ENCODE measurements at places on chromosomes 4 and X. TPM values are rescaled to one million over a fixed set of nuclear protein-coding genes. Genes with fewer than 3 reads are reported as not detected.

- DNase-seq, result no peak
Observed at GRCh38 chrX:72100824-72101351, 30.8 kb downstream of the RTL5 start.

DNA sequence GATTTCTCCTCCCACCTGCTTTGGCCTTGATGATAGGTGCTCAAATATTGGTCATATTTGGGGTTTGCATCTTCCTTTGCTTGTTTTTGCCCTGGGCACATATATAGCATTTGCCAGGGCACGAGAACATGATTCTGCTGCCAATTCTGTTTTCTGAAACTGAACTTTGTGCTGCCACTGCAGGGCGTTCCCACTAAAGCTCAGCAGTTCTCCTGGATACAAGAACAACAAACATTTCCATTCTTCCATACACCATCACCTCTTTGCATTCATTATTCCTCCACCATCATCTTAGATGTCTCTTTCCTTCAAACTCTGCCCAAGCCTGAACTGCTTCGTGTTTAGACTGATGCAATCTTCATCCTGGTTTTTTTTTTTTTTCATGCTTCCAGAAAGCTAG, 36.3 kb upstream of the GATB start:
- no peak for DNase-seq

DNA sequence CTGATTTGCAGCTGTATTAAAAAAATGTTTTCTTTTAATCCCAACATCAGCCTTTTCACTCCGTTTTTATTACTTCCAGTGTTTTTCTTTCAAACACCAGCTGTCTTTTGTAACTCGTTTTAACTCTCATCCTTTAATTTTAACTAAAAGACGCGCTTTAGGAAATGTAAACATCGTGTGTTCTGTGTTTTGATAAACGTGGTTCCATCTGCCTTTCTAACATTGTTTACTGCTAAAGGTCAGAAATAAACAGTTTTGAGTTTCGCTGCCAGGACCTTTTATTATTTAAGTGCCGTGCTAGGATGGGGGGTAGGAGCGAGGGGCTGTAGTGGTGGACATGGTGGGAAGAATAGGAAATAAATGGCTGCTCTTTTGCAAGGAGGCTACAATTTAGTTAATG, 1.5 kb downstream of the N4BP2 start:
- no peak for DNase-seq

GRCh38 chr4:116016201-116016600, 902.8 kb upstream of the NDST4 start:
- DNase-seq, result no peak

DNA sequence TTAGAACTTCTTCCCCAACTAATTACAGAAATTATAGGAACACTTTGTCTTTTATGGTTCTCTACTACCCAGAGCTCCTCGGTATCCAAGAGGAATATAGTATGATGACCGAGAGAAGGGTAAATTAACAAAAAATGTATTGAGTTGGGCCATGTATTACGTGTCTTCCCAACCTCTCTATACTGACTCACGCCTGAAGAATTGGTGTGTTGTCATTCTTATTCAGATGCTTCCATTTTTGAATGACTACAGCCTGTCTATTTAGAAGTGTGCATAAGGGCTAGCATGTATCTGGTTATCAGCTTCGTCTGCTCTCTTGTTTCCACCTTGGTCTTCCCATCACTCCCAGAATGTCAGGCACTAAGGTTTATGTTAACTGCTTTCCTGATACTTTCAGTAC, 24.5 kb upstream of the SCD5 start:
- no peak for DNase-seq

DNA sequence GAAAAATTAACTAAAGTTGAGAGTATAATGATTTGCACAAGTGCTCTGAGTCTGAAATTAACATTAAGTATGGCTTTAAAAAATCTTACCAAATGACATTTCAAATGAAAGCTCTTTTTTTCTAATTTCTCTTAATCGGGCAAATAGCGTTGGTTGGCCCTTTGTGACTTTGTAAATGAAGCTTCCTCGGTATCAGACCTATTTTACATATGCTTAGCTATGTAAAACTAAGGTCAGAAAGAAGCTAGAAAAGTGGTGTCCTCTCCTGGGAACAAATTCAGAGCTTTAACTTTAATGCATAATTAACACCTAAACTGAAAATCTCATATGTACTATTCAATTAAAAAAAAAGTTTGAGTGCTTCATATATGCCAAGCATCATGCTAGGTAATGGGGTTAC, 62.7 kb downstream of the N4BP2 start:
- no peak for DNase-seq

DNA sequence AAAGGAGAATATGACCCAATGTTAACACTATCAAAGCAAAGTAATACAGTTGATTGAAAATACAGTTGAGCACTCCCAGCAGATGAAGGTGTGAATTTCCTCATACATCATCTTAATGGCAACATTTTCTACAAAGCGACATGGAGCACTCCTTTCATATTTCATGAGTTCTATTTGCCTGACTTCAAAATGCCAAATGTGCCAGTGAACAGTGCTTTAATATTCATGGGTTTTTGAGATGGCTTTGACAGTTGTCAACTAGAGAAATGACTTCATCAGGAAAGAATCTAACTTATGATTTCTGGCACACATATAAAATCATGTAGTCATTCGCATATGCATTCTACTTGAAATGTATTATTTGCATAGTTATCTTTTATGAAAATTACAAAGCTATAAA, 222.4 kb downstream of the GALNTL6 start:
- no peak for DNase-seq

GRCh38 chr4:185656467-185656931, 121.2 kb upstream of the PDLIM3 start:
- DNase-seq, result no peak

The KIT gene
- 0.22 TPM for total RNA-seq

The TKTL2 gene
- total RNA-seq, result not detected

The SPP1 gene
- total RNA-seq, result 112 TPM

The CCDC158 gene
- total RNA-seq, result 0.17 TPM

All from epithelial cell of proximal tubule (primary cell).